Stimulated activated CD8-positive, alpha-beta memory T cell treated with anti-CD3 and anti-CD28 coated beads, Interleukin-2, amount 100 ng/mL, for 1 hour (primary cell): ENCODE measurements at places on chromosomes 16 and 17.

DNA sequence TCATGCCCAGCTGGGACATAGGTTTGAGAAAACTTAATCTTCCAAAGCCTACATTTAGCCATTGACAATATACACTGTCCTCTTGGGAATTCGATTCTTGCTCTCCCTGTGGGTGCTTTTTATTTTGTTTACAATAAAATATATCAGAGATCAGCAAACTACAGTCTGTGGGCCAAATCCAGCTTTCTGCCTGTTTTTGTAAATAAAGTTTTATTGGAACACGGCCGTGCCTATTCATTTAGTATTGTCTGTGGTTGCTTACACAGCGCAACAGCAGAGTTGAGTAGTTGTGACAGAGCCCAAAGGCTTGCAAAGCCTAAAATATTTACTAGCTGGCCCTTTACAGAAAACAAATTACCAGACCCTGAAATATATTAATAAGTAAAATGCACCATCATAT, 39.7 kb upstream of the DNAJA2 start:
- DNase-seq: no peak

- DNase-seq: no peak
These were observed 19.2 kb upstream of the SPNS2 start for GRCh38 chr17:4479340-4479981.

DNA sequence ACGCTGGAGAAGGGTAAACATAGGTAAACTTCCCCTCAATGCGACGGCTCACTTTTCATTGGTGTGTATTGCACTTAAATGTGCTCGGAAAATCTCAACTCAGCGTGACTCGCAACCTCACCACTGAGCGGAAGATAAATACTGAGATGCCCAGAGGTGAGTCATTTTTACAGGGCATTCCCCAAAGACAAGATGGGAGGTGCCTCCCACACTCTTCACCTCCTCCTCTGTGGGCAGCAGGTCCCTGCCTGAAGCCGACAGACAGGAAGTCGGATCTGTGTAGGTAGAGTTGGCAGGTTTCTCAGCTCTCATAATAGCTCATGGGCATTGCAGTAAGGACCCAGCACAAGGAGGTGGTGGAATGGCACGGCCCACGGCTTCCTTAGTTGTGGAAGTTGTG, 274.6 kb upstream of the HSBP1 start:
- DNase-seq: no peak

DNA sequence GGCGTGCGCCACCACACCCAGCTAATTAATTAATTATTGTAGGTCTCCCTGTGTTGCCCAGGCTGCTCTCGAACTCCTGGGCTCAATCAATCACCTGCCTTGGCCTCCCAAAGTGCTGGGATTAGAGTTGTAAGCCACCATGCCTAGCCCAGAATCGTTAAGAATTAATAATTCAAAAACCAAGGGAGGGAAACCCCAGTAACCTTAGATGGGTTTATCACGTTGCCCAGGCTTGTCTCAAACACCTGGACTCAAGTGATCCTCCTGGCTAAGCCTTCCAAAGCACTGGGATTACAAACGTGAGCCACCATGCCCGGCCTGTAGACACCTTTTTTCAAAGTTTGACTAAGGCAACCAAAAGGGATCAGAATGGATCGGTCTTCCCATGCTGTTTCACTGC, 21.6 kb downstream of the CD300LF start:
- no peak for DNase-seq

DNA sequence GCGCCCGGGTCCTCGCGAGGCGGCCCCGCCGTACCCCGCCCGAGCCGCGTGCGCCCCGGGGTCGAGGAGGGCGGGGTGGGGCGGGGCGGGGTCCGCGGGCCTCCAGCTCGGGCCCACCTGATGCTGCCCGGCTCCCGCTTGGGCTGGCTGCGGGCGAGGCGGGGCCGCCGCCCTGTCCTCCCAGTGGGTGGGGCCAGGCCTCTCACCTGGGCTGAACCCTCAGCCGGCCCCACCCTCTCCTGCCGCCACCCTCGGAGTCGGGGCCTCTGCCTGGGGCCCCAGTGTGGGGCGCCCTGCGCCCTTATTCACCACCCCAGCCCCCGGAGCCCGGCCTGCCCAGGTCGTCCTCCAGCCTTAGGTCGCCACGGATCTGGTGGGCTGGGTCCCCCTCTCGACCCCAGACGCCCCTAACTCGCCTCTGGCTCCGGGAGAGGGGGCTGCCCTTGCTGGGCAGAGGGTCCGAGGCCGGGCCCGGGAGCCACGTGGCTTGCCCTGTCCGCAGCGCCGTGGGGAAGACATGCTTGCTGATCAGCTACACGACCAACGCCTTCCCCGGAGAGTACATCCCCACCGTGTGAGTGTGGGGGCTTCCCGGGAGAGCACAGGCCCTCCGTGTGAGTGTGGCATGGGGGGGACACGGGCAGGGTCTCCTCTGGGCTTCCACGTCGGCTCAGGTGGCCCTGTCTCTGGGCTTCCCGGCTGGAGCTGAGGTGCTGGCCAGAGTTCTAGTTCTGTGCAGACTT, 578 bp downstream of the RAC3 start:
- no peak for DNase-seq

DNA sequence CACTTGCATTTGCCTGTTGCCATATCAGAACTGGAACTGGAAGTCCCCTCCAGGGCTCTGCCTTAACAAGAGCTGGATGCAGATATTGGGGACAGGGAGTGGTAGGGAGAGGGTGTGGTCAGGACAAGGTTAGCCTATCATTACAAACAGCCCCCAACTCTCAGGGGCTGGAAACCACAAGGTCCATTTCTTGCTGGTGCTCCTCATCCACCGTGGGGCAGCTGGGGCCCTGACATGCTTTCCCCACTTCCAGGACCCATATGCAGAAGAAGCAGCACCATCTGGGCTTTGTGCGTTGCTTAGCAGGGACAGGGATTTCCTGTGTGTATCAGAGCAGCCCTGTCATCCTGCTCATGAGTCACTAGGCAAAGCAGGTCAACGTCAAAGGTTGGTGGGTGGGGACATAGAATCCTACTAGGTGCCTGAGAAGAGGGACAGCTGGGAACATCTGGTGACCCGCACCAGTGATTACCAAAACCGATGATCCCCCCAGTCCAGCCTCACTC, 26.9 kb downstream of the RGS9 start:
- no peak for DNase-seq
